Caki2 (cell line): ENCODE measurements at places on chromosomes 1 and 21. TPM values are rescaled to one million over a fixed set of nuclear protein-coding genes. Genes with fewer than 3 reads are reported as not detected.

GRCh38 chr1:29806646-29807319, 570.5 kb downstream of the PTPRU start:
- DNase-seq: no peak

DNA sequence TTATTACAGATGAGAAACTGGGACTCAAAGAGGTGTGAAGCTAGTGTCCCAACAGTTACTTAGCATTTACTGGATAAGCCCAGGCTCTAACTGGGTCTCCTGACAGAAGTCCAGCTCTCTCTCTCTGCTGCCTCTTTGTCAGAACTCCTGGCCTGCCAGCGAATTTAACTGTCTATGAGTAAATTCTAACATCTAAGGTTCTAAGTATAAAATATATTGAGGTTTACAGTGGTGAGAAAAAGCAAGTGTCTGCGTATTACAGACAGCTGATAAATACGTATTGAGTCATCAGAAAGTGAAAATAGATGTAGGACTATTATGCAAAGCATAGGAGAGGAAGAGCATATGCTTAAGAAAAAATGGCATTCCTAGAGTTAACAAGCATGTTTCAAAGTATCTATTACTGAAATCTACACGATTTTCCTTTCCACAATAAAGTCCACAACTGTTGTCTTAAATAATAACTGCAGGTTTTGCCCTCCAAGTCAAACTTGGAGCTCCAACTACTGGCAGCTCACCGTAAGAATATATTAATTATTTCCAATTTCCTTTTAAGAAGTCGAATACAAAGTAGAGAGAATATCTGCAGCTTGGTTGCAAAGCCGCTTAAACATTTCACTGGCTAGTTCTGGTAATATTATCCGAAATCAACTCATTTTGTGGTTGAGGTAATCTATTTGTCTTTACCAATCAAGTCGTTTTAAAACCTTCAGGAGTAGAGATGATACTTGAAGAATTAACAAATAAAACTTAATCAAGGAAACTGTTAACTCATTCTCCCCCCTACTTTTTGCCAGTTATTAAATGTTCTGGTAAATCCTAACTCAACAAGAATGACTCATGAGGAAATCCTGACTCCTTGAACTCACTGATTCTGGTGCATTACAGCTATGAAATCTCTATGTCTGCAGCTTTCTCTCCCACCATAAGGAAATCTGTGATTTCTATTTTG, 1.4 kb upstream of the RGS2 start:
- DNase-seq: peak; percentile 58

DNA sequence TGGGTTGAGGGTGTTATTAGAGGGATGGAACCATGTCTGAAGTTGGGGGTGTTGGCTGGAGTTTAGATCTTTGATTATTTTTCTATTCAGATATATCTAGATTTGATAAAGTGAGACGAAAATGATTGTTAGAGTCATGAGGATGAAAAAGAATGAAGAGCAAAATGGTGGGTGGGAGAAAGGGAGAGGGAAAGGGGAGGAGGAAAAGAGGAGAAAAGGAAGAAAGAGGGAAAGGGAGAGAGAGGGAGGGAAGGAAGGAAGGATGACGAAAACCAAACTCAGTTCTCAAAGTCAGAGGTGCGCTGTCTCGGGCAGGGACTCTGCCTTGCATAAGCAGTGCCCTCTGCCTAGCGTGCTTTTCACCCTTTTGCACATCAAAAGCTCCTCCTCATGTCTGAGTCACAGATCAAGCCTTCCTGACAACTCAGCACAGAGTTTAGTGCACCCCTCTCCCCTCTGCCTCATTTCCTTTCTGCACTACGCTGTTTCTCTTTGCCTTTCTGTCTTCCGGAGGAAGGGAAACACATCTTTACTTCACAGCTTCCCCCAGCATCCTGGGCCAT, 225.8 kb upstream of the PROX1 start:
- DNase-seq: no peak

DNA sequence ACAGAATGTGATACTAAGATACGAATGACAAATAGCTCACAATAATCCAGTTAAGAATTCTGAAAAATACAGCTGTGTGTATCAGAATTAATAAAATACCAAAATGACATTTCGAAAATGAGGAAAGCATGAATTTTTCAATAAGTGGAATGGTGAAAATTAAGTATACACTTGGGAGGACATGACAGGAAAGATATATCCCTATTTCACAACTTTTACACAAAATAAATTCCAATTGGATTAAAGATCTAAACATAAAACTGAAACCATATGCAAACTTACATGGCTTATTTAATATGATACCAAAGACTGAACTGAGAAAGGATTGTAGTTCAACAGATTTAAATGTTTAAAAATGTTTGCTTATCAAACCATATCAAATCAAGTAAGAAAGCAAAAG, 510.4 kb upstream of the ADAMTS5 start:
- DNase-seq: no peak

- DNase-seq: no peak
Measured at GRCh38 chr1:85607921-85608265, 27.3 kb downstream of the CCN1 start.

GRCh38 chr1:167562702-167563101, 9.1 kb upstream of the CREG1 start:
- DNase-seq: no peak

DNA sequence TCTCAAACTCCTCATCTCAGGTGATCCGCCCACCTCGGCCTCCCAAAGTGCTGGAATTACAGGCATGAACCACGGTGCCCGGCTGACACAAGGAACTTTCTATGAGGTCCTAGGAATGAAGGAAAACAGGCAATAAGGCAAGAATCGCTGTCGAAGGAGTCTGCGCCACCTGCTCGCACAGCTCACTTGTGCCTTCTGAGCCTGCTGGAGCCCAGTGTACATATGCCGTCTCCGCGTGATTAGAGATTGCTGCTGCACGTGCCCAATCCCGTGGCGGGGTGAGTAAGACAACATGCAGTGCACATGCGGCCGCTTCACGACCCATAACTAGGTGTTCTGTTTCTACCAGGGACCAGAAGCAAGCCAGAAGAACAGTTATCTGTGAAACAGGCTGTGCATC, 24.3 kb downstream of the H3-3A start:
- DNase-seq: no peak

- DNase-seq: no peak
Measured at GRCh38 chr1:46747683-46748288, 28.9 kb upstream of the EFCAB14 start.

GRCh38 chr1:174013864-174014418, 8.2 kb downstream of the RC3H1 start:
- DNase-seq: no peak

GRCh38 chr1:205075642-205076155, 8.6 kb downstream of the TMEM81 start:
- DNase-seq: no peak

DNA sequence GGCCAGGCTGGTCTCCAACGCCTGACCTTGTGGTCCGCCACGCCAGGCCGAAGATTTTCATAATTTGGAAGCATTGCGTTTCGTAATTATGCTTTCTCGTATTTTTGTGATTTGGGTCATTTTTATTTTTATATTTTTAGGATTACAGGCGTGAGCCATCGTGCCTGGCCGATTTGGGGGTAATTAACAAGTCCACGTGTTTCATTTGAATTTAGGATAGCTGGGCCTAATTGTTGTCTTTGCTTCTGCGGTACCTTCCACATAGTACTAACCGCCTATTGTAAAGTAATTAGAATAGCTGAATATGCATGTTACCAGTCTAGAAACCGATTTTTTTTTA, 1.0 kb downstream of the RCC1 start:
- no peak for DNase-seq

DNA sequence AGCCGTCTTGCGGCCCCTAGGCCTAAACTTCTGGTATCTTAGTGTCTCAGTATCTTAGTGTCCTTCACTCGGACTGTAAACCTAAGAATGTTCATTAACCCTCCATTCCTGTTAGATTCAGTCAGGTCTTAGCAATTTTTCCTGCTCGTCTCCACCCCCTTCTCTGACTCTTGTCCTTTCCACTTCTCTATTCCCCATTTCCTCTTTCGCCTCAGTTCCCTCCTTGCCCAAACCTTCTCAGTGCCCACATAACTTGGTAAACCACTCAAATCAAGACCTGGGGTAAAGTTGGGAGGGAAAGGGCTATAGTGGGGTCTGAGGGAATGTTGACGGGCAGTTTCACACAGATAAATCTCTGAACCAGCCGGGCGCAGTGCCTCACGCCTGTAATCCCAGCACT, 726 bp upstream of the FCER1G start:
- DNase-seq: no peak

DNA sequence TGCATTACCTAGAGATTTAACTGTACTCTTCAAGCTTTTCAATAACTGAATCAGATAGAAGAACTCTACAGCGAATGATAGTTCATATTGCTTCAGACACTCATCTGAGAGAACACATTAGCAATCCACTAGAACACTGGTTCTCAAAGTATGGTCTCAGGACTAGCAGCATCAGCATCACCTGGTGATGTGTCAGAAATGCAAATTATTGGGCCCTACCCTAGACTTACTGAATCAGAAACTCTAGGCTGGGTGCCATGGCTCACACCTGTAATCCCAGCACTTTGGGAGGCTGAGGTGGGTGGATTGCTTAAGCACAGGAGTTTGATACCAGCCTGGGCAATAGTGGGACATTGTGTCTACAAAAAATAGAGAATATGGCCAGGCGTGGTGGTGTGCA, 24.9 kb upstream of the GLIS1 start:
- DNase-seq: no peak

DNA sequence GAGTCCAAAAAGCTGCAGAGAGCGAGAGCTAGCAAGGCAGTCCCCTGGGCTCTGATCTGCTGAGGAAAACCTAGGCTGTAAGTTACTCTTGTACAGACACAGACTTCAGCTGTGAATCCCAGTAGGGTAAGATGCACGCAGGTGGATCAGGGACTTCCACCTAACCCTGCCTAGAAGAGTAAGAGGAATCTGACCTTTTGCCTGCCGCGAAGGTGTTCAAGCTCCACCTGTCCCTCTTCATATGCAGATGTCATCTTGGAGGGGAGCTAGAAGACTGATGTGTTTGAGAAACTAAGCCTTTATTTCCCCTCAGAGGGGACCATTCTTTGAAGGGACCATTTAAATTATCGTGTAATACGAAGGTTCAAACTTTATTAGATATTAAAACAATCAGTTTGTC, 108.6 kb upstream of the USP24 start:
- DNase-seq: no peak

DNA sequence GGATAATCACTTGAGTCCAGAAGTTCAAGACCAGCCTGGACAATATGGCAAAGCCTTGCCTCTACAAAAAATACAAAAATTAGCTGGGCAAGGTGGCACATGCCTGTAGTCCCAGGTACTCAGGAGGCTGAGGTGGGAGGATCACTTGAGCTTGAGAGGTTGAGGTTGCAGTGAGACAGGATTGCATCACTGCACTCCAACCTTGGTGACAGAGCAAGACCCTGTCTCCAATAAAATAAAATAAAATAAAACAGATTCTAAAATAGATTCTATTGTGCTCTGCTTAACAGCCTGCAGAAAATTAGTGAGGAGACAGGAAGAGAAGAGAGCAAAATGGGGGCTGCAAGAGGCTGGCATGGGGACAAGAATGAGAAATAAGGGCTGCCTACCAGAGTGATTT, 7.5 kb upstream of the SDE2 start:
- no peak for DNase-seq

- DNase-seq: no peak
Measured at GRCh38 chr1:13731897-13732296, 31.9 kb downstream of the PRDM2 start.

Gene LCE2C
- total RNA-seq: not detected in 2 replicates

Gene ACTL8
- total RNA-seq: 1.2 and 1.5 TPM in 2 replicates

Gene RASSF5
- 0.09 and 0.47 TPM in 2 replicates for total RNA-seq

Gene ADAMTS1
- 35.1 and 62.5 TPM in 2 replicates for total RNA-seq

Gene ZNF695
- total RNA-seq: not detected in 2 replicates

Gene SAMD13
- total RNA-seq: 2.5 and 8.7 TPM in 2 replicates
